ENCODE measurements at places on chromosomes 5 and 9.

DNA sequence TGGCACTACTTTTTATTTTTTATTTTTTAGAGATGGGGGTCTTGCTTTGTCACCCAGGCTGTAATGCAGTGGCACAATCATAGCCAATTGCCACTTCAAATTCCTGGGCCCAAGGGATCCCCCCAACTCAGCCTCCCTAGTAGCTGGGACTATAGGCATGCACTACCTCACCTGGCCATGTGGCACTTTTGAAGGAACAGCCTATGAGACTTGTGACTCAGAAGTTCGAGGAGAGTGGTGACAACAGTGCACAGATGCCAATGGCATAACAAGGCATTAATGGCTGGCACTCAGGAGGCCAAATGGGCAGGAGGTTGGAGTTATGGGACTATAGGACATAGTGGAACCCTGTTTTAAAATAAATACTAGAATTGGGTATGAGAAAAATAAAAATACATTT is 33.7 kb downstream of the ANKRD31 start:
- no peak for DNase-seq

GRCh38 chr5:27020973-27021372 is 17.4 kb downstream of the CDH9 start:
- peak; percentile 56 for DNase-seq

DNA sequence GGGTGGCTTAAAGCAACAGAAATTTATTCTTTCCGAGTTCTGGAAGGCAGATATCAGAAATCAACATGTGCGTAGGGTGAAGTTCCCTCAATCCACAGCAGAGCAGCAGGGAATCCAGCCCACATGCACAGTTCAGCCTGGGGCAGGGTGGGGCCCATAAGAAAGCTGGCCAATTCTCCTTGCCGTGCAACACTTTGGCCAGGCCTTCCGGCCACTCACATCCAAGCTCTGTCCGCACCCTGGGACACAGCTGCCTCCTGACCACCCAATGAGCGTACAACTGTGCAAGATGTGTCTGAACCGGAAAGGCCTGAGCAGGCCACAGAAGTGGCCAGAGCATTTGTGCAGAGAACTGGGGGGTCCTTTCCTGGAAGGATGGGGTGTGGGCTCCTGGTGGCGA is 274.9 kb downstream of the GADD45G start:
- DNase-seq, result no peak

GRCh38 chr5:134099939-134100282 is 14.6 kb upstream of the TCF7 start:
- DNase-seq, result no peak

DNA sequence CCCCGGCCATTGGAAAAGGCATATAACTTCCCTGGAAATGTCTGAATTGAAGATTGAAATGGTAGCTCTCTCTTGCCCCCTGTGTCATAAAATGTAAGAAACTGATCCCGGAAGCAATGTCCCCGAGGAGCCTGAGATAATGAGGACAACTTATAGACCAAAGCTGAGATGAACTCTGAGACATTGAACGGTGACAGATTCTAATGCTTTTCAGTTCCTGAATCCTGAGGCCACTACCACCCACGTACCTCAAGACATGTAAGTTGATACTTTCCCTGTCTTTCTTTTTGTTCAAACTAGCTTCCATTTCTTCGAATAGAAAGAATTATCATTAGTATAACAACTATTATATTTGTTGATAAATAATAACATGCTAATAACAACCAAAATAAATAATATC is 51.0 kb downstream of the KIF4B start:
- DNase-seq, result no peak

DNA sequence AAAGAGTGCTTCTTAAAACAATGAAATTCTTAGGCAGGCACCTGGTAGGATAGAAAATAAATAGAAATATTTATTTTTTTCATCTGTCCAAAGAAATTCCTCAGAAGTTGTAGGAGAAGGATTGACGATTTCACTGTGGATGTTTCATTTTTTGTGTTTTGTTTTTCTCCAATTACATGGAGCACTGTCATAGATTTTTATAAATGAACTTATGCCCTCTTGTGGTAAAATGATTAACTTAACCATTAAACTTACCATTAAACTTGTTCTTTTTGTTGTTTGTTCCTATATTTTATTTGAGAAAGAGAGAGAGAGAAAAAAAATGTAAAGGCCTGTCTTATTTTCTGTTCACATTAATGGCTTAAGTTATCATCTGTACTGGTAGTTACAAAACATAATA is 339.2 kb downstream of the PRR16 start:
- DNase-seq, result peak; percentile 49

GRCh38 chr5:59786334-59786805 is 107.2 kb downstream of the PDE4D start:
- peak; percentile 87 for DNase-seq

- peak; percentile 52 for DNase-seq
Measured at GRCh38 chr5:102223542-102224477, 72.3 kb downstream of the SLCO4C1 start.

DNA sequence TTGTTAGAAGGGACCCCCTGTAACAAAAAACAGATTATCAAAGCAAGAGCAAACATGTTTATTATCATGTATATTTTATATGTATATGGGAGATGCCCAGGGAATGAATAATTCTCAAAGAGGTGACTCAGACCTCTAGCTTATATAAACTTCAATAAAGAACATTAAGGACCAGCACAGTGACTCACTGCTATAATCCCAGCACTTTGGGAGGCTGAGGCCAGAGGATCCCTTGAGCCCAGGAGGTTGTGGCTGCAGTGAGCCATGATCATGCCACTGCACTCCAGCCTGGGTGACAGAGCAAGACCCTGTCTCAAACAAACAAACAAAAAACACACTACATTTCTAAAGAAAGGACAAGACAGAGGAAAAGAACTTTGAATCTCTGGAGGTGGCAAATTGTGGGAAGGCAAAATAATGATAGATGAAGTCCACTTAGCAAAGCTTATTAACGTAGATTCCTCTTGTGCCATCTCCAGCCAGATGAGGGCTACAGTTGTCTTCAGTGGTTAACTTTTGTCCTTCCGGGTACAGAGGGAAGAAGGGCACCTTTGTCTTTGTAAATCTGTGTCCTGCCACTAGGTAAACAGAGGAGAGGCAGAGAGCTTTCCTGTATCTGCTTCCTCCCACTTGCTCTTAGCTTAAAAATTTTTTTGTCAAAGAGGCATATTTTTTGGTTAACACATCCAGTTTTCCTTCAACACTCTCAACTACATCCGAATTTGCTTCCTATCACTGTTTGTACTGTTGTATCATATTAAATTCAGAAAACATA is 7.5 kb upstream of the RFK start:
- DNase-seq, result peak; percentile 19

DNA sequence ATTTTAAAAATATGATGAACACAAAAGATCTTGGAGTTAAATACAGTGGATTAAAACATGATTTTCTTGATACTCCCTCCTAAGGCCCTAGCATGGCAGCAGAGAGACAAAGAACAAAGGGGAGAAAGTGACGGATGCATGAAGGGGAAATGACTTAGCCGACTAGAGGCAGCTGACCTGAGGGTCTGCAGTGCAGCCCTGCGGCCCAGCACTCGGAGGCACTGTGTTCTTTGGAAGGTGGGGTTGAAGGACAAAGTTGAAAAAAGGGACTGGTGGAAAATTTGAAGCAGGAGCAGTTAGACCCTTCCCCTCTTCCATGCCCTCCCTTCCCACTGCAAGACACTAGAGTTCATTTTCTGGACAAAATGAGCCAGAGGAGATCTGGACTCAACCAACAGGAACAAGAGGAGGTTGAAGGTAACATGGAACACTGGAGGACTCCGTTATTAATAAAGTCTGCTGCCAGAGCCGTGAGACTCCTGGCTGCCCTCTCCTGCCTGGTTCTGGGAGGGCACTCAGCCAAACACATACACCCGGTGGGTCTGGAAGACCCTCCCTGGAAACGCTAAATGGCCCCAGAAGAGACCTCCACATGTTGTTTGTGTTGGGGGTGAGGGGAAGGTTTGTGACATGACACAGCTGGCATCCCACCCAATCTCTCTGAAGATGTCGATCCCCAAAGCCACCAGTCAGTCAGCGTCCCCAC is 98.1 kb downstream of the JMY start:
- DNase-seq, result no peak

DNA sequence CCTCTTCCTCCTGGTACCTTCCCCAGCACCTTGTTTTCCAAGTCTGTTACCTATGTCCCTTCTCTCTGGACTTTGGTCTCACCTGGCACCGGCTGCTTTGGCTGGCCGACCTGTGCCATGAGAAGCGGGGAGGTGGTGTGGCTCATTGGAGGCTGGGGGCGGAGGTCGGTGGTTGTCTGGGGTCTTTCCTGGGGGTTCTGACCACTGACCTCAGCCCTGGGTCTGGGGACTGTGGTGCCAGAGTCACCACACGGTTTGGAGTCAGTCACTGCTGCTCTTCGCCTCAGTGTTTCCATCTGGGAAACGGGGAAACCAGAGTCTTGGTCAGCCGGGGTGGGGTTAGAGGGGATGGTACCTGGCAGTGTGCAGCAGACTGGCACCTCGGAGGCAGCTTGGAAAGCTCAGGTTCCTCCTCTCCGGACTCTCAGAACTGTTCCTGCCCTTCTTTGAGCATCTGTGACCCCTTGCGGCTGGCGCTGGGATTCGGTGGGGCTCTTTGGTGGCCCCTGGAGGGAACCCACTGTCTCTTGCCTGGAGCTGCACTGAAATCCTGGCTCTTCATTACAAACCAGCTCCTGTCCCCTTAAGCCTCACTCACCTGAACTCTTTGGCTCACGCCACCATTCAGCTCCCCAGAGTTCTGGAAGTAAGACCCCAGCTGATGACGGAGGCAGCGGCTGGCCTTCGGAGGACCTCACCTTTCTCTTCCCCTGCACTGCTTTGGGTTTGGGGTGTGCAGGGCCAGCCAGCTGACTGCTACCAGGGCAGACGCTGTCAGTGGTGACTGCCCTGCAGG is 4.1 kb upstream of the RXRA start:
- DNase-seq, result no peak

All from astrocyte of the spinal cord (primary cell).